CD4-positive, alpha-beta T cell treated with Interleukin-21 for 1 hour (primary cell): ENCODE measurements at places on chromosomes 2 and 18.

DNA sequence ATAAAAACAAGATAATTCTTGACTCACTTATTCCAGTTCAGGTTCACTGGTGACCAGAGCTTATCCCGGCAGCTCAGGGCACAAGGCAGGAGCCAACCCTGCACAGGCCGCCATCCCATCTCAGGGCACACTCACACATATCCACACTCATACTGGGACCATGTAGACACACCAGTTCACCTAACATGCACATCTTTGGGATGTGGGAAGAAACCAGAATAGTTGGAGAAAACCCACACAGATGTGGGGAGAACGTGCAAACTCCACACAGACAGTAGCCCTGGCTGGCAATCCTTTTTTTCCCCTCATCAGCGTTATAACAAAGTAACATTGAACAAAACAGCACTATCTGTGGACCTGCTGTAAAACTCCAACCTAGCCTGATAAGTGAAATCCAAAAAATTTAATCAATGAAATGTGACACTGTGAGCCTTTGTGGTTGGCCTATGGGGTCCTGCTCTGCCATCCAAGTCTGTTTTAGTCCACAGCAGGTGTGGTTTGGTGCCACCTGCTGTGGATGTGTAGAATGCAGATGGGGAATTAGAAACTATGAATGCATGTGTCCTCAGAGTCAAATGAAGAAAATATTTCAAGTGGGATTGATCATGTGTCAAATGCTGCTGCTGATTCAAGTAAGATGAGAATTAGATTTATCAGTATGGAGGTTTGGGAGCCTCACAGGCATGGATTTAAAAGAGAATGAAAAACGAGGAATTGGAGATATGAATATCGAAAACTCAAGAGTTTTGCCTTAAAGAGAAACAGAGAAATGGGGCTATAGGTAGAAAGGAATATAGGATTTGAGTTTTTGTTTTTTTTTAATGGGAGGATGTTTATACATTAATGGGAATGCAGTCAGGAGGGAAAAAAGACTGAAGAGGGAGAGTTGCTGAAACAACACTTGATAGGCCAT, 47.0 kb downstream of the UGP2 start:
- DNase-seq = peak; percentile 51

DNA sequence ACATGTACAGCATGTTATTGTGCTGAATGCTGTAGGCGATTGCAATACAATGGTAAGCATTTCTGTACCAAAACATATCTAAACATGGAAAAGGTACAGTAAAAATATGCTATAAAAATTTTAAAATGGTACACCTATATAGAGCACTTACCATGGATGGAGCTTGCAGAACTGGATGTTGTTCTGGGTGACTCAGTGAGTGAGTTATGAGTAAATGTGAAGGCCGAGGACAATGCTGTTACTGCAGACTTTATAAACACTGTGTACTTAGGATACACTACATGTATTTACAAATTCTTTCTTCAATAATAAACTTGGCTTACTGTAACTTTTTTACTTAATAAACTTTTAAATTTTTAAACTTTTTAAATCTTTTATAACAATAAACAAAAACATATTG, 473.4 kb upstream of the UBE2E3 start:
- no peak for DNase-seq

GRCh38 chr18:55732227-55733106, 144.5 kb upstream of the TCF4 start:
- DNase-seq = no peak

DNA sequence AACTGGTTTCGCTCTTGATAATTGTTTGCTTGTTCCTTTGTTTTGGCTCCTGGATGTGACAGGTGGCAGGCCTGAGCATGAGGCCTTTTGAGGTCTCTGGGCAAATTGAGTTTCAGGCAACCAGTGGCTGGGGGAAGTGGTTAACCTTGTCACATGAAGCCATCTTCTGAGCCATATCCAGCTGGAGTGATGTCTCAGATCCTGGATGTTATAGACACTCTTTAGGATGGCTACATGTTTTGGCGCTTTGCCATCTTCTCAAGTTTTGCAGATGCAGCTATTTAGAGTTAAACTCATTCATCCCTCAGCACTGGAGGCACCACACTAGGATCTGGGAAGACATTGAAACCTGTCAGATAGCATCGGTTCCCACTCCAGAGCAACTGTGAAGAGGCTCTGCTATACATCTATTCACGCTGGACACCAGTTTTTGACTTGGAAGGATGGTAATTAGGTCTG, 25.3 kb upstream of the TACR1 start:
- DNase-seq = no peak

GRCh38 chr2:216114714-216115531, 5.8 kb downstream of the XRCC5 start:
- peak; percentile 98 for DNase-seq

DNA sequence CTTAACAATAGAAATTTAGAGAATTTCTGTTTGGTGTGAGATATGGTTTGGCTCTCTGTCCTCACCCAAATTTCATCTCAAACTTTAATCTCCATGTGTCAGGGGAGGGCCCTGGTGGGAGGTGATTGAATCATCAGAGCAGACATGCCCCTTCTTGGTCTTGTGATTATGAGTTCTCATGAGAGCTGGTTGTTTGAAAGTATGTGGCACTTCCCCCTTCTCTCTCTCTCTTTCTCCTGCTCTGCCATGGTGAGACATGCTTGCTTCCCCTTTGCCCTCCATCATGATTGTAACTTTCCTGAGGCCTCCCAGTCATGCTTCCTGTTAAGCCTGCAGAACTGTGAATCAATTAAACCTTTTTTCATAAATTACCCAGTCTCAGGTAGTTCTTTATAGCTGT, 524.7 kb upstream of the ACVR2A start:
- DNase-seq = no peak

DNA sequence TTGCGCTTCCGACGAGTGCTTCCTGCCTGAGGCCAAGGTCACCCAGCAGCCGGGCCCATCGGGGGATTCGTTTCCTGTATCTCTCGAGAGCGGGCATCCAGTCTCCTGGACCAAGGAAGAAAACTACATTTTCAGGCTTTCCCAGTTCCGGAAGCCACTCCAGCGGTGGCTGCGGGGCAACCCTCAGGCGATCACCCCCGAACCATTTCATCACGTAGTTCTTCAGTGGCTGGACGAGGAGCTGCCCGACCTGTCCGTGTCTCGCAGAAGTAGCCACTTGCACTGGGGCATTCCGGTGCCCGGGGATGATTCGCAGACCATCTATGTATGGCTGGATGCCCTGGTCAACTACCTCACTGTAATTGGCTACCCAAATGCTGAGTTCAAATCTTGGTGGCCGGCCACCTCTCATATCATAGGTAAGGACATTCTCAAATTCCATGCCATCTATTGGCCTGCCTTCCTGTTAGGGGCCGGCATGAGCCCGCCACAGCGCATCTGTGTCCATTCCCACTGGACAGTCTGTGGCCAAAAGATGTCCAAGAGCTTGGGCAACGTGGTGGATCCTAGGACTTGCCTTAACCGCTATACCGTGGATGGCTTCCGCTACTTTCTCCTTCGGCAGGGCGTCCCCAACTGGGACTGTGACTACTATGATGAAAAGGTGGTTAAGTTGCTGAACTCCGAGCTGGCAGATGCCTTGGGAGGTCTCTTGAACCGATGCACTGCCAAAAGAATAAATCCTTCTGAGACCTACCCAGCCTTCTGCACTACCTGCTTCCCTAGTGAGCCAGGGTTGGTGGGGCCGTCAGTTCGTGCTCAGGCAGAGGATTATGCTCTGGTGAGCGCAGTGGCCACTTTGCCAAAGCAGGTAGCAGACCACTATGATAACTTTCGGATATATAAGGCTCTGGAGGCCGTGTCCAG, 1.0 kb downstream of the MARS2 start:
- peak; percentile 12 for DNase-seq

DNA sequence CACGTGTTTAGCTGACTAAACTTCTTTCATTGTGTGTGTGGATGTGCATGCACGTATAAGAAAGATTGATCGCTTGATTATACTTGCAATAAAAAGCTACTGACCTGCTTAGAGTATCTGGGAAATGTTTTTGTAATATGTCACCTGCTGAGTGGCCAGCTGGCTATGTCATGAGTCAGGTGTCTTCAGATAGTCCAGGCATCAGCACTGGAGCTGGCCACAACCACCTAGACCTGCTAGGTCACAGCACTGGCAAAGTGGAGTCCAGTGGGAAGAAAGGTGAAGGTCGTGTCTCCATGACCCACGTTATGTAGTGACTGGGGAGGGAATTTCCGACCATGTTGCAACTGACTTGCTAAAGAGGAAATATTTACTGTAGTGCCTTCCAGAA, 147.0 kb downstream of the ESCO1 start:
- DNase-seq = no peak
